GM18507 (cell line): ENCODE measurements at places on chromosomes 3 and 15.
A peak's percentile ranks its signal among the peaks of the same experiment; 100 is the strongest.

DNA sequence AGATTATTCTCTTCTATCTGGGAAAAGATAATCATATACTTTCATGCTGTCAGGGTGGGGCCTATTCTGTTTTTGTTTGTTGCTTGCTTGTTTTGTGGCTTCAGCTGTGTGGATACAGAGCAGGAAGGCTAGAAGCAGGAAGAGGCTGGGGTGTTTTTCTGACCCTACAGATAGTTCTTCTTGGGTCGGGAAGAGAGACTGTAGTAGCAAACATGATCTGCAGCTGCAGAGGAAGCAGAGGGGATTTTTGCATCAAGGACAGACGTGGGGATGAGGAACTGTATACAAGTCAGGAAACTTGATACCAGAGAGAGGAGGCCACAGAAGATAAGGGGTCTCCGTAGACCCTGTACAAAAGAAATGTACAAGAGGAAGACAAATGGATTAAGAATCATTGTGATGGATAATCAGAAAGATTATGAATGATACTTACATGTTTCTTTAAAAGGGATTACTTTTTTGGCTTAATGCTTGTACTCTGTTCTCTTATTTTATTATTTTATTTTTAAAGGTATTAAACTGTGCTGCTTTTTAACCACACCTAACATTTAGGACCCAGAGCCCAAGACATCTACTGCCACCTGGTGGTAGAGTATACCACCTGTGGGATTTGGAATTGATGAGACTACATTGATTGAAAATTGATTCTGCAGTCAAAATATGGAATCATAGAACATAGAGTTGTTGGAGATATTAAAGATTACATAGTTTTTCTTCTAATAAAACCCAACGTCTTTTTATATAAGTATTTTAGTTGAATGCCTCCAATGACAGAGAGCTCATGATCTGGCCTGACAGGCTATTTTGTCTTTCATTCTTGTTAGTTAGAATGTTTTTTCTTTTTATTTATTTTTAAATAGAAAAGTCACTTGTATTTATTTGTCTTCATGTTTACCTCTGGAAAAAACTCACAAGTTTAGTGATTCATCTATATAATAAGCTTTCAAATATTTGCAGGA, 87.3 kb upstream of the ROPN1 start:
- peak; percentile 12 for DNase-seq

DNA sequence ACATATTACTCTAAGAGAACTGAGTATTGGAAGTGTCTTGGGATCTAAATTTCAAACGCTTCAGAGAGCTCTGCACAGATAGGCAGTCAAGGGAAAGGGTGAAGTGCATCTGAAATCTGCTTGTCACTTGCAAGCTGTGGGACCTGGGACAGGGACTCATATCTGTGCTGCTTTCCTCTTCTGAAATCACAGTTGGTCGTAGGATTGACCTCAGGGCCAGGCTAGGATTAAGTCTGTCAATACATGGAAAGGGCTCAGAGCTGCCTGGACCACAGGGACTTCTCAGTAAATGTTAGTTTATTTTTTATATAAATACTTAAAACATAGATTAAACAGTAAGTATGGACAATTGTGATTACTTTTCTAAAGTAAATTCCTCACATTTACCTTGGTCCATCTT, 74.7 kb upstream of the CMTM7 start:
- no peak for DNase-seq

DNA sequence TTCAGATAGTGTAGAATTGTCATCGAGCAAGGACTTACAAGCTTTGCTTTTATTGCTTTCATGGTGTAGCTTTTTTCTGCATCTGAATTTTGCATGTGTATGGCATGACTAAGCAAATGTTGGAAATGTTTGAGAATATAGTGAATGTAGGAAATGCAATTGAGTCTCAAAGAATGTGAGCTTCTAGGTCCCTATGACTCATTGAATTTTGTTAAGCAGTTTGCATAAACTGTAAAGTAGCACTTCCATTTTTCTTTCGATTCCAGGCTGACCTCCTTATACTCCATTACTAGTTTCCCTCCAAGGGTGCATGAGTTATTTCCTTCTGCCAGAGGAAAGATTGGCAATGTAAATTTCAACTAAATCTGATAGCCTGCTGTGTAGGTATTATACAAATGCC, 619.2 kb downstream of the DIPK2A start:
- no peak for DNase-seq

DNA sequence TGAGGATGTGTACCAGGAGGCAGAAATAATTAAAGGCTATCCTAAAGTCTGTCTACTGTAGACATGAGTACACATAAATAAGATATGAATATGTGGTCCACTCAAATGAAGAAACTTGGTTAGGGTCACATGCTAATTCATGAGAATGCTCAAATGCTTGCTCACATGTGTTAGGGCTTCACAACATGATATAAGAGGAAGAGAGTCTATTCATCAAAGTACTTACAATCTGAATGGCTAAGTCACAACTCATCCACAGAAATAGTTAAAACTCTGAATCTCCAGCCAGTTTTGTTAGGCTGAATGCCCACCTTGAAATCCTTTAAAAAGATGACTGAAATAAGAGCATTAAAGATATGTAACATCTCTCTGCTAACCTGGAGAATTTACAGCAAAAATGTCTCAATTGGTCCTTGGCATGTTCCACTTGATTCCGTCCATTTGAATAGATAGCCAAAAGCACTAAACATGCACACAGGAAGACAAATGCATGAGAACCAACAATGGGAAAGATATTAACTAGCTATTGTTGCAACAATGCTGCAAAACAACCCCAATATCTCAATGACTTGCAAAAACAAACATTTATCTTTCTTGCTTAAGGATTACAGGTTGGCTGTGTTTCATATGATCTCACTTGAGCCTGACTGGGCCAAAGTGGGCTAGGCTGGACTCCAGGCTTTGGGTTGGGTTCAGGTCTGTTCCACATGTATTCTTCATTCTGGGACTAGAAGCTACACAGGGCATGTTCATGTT, 10.6 kb upstream of the TBC1D5 start:
- no peak for DNase-seq

GRCh38 chr3:102593812-102594602, 159.2 kb downstream of the ZPLD1 start:
- no peak for DNase-seq

- no peak for DNase-seq
Measured at GRCh38 chr15:85379403-85380131, 836 bp upstream of the AKAP13 start.

- no peak for DNase-seq
Measured at GRCh38 chr15:91652610-91653207, 200.8 kb upstream of the SLCO3A1 start.

GRCh38 chr15:76310475-76311099, 682 bp downstream of the ETFA start:
- no peak for DNase-seq

GRCh38 chr3:146464005-146464595, 5.3 kb downstream of the PLSCR2 start:
- no peak for DNase-seq

GRCh38 chr3:180184816-180185215, 148.1 kb upstream of the PEX5L start:
- DNase-seq: no peak

GRCh38 chr3:65623362-65623761, 415.4 kb downstream of the MAGI1 start:
- DNase-seq: no peak

GRCh38 chr3:151351219-151351618, 21.9 kb upstream of the P2RY13 start:
- DNase-seq: no peak

GRCh38 chr3:185473290-185473815, 25.5 kb downstream of the TMEM41A start:
- no peak for DNase-seq

DNA sequence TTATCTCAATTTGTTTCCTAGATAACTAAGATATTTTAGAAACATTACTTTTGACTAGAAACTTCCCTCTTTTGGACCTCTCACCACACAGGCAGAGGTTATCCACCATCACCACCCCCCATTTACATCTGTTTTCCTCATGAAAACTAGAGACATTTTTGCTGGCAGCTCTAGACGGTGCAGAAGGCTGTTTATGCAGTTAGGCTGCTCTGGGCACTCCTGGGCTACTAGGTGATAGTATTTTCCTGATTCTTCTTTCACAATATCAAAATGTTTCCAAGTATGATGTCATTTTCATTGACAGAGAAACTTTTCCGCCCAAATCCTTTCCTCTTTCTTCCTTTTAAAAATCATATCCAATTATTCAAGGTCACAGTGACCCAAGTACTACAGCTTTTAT, 67.1 kb downstream of the PLOD2 start:
- DNase-seq: no peak

DNA sequence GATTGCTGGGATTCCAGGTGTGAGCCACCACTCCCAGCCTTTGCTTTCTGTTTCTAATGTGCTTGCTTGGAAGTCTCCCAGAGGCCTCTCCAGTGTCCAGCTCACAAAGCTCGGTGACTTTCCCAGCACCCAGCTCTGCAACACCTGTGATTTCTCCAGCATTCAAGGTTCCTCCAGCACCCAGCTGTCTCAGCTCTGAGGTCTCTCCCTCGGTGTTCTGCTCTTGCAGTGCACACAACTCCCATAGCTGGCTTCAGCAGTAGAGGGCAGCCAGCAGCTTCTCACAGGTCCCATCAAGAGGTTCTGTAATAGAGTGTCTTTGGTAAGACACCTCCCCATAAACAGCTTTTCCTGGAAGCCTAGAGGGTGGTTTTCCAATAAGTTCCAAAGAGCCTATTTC, 75.1 kb downstream of the GRM7 start:
- no peak for DNase-seq

GRCh38 chr15:70487387-70487740, 276.0 kb downstream of the UACA start:
- DNase-seq: no peak

- no peak for DNase-seq
Measured at GRCh38 chr15:40775007-40775406, 5.2 kb downstream of the C15orf62 start.

GRCh38 chr3:27281671-27282150, 87.5 kb downstream of the NEK10 start:
- DNase-seq: no peak

GRCh38 chr3:136197159-136197793, 1.1 kb upstream of the MSL2 start:
- no peak for DNase-seq

DNA sequence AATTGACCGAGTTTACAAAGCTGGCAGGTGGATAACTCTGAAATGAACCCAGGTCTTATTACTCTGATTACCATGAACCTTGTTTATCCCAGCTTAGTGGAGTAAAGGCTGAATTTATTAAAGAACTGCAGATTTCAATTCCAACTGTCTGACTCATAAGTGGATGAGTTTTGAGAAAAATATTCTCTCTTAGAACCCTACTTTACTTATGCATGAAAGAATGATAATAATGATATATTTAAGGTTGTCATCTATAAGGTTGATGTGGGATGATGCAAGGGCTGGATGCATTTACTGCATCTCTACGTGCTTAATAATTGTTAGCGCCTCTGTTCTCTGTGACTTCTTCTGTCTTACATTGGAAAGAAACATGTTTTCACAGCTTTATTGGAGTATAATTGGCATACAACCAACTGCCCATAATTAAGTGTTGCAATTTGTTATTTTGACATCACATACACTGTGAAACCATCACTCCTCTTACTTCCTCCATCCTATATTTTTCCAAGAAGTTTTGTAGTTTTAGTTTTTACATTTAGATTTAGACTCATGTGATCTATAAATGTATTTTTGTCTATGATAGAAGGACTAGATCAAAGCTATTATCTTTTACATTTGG, 771.2 kb upstream of the ARRDC4 start:
- DNase-seq: no peak

- no peak for DNase-seq
Measured at GRCh38 chr3:35523838-35524237, 115.5 kb upstream of the ARPP21 start.

DNA sequence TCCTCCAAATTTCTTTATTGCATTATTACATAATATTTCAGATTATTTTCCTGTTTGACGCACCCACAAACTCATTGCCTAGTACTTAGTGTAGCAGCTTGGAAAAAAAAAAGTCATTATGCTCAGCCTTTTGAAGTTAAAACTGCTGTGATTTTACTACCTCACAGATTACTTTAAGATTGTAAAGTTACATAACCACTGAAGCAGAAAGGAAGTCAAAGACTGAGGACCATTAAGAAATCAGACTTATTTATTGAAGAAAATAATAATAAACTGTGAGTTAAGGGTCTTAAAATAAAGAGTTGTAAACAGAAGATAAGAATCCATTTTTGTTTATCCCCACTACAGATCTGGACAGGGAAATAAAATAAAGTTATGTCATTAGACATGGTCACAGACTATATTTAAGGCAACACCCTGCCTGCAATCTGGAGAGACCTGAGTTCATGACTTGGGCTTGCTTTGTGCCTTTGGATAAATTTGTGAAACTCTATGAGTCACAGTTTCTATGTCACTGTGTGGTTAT, 212.1 kb upstream of the ROBO2 start:
- DNase-seq: no peak

DNA sequence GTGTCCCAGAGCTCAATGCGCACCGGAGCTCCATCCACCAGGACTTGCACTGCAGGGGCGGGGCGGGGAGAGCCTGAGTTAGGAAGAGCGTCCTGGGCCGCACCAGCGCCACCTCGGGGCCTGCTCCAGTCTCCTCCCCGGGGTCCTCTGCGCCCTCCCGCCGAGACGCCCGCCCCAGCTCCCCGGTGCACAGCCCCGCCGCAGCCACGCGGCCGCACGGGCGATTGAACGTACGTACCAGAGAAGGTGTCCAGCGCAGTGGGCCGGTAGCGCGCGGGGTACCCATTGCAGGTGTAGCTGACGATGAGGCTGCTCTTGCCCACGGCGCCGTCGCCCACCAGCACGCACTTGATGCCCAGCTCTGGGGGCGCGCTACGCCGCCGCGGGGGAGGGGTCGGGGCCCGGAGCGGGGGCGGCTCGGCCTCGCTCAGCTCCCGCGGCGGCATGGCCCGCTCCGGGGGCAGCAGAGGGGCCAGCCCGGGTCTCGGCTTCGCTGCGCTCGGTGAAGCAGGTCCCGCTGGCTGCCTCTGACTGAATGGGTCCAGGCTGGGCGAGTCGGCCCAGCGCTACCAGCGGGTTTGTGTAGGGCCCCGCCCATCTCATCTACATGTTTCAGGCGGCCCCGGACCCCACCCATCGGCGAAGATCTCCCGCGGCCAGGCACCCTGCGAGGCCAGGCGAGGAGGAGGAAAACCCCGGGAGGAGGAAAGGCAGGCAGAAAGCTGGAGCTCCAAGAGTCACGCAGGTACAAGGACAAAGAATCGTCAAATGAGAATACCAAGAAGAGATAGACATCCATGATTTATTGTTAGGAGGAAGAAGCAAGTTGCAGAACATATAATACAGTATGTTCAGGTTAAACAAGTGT, at the start of gene RHOV:
Gene RHOV (minus strand): TSS at position 541 of the 868 bp plus-strand sequence. CDS start 95 bp downstream, at position 446.
- no peak for DNase-seq

GRCh38 chr15:73357999-73358665, 10.6 kb downstream of the HCN4 start:
- DNase-seq: no peak
